ENCODE measurements at places on chromosomes 6 and 20. TPM values are rescaled to one million over a fixed set of nuclear protein-coding genes. Genes with fewer than 3 reads are reported as not detected.

GRCh38 chr6:4916954-4917561 is 86.8 kb downstream of the RPP40 start:
- DNase-seq: no peak

- DNase-seq: no peak
These were observed 13.5 kb downstream of the NCOA7 start for GRCh38 chr6:125804264-125804663.

GRCh38 chr6:5260111-5260620 is 584 bp downstream of the LYRM4 start:
- DNase-seq: peak; percentile 70

GRCh38 chr20:58852543-58853271 is at the start of gene GNAS:
Gene GNAS, plus strand, starts transcription at chr20:58852716.
- peak; percentile 70 for DNase-seq

The SFTA2 gene
- not detected for total RNA-seq

The PTGIS gene
- 1.9 TPM for total RNA-seq

DNA sequence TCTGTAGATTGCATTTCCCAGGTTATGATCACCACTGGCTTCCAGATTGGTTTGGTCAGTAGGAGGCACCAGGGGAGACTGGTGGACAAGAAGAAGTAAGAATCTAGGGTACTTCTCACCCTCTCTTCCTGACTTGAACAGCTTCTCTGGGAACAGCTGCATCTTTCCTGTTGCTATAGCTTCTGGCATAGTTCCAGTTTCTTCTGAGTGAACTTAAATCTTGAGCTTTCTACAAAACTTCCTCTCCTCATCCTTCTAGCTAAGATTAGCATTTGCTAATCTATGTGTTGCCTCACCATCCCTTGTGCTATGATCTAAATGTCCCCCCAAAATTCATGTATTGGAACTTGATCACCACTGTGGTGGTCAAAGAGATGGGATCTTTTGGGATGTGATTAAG is 724.6 kb downstream of the UTRN start:
- no peak for DNase-seq
